Lower lobe of right lung (tissue), 2 donors: ENCODE measurements at places on chromosomes 2 and 18. TPM values are rescaled to one million over a fixed set of nuclear protein-coding genes. Genes with fewer than 3 reads are reported as not detected.

NT5DC4 gene
- total RNA-seq = 0.53 TPM

ADRA2B gene
- total RNA-seq = 0.32 TPM

ITPRIPL1 gene
- 1.9 TPM for total RNA-seq

SPDYA gene
- total RNA-seq = 1.9 TPM
